Panc1 (cell line): ENCODE measurements at places on chromosomes 16 and 17. TPM values are rescaled to one million over a fixed set of nuclear protein-coding genes. Genes with fewer than 3 reads are reported as not detected.

- H3K4me3 ChIP-seq: no peak overlapping the region
- H3K27me3 ChIP-seq: no peaks in the 10 kb centered on the region
- no peak for DNase-seq
- 0 out of 2 replicates have a peak, but pooled peaks cover 6% of the 10 kb centered on the region for H3K36me3 ChIP-seq
- H3K4me1 ChIP-seq: no peaks in the 10 kb centered on the region
- no peak overlapping the region for H3K27ac ChIP-seq
These were observed 48.0 kb downstream of the PIPOX start for GRCh38 chr17:29090750-29091605.

DNA sequence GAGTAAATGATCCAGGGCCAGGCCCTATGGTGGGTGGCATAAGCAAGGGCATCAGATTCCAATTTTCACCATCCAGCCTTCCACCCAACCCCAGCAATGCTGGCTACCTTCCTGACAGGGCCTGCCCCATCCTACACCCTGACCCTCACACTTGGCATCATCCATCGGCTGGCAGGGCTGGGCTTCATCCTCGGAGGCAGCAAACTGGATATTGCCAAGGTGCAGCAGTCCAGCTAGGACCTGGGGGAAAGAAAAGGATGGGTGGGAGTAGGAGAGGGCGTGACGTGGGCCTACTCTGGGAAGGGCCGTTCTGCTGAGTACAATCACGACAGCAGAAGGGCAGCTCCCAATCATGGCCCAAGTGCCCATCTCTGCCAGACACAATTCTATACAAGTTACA lies 23.5 kb downstream of the MYO19 start:
- H3K27ac ChIP-seq: no peak overlapping the region
- H3K27me3 ChIP-seq: no peaks in the 10 kb centered on the region
- no peaks in the 10 kb centered on the region for H3K4me1 ChIP-seq
- no peaks in the 10 kb centered on the region for H3K36me3 ChIP-seq
- DNase-seq: no peak

DNA sequence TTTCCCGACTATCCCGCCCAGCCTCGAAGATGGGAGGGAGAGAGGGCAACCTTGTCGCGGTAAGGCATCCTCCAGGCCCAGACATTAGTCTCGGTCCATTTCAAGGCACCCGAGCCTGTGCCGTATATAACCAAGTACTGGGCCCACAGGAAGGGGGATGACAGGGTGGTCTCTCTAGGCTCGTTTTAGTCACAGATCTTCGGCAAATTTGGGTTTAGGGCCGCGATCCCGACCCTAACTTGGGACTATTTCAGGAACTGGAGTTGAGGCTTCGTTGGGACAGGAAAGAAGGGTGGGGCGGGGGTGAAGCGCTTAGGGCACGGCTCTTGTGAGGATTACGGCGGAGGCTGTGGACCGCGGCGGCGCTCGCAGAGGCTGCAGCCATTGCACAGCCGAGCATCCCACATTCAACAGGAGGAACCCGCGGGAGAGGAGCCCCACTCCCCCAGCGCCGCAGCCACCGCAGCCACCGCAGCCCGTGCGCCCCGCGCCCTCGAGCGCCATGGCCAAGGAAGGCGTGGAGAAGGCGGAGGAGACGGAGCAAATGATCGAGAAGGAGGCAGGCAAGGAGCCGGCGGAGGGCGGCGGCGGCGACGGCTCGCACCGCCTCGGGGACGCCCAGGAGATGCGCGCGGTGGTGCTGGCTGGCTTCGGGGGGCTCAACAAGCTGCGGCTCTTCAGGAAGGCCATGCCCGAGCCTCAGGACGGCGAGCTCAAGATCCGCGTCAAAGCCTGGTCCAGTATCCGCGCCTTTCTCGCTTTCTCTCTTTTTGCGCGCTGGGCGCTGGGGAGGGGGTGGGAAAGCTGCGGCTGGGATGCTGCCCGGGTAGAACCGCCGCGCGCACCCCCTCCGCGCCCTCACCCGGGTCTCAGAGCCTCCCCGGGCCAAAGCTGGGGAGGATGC lies at the start of gene VAT1L:
VAT1L (plus strand) TSS at position 384 of the 904 bp plus-strand sequence; CDS start at position 503, 119 bp downstream.
- peaks cover 10% of the 10 kb centered on the region for H3K27me3 ChIP-seq
- H3K4me1 ChIP-seq: no peaks in the 10 kb centered on the region

- peaks cover 13% of the 10 kb centered on the region for H3K4me1 ChIP-seq
- peak overlapping the region; percentile 88 for H3K27ac ChIP-seq
- no peaks in the 10 kb centered on the region for H3K27me3 ChIP-seq
- peak overlapping the region; percentile 94 for H3K4me3 ChIP-seq
- peaks cover 19% of the 10 kb centered on the region for H3K36me3 ChIP-seq
These were observed 509 bp downstream of the CNEP1R1 start for GRCh38 chr16:50025537-50025931.

GRCh38 chr16:17331991-17332390 lies 138.8 kb downstream of the XYLT1 start:
- no peaks in the 10 kb centered on the region for H3K36me3 ChIP-seq
- no peak overlapping the region for H3K4me3 ChIP-seq
- DNase-seq: no peak

DNA sequence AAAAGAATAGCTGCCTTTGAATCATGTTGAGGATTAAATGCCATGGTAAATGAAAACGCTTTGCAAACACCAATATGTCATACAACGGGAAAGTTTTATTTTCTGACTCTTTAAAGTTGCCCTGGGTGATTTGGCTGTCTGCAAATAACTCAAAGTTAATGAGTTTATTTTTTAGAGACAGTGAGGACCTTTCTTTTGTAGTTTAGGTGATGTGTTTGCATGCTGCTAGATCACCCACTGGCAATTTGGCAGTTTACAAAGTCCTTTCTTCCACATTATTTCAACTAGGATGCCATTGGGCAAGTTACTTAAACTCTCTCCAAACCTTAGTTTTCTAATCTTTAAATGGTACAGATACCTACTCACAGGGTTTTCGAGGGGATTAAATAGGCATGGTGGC lies 37.8 kb downstream of the GDE1 start:
- no peak overlapping the region for H3K27ac ChIP-seq
- no peak overlapping the region for H3K4me3 ChIP-seq
- no peaks in the 10 kb centered on the region for H3K4me1 ChIP-seq
- no peaks in the 10 kb centered on the region for H3K27me3 ChIP-seq

DNA sequence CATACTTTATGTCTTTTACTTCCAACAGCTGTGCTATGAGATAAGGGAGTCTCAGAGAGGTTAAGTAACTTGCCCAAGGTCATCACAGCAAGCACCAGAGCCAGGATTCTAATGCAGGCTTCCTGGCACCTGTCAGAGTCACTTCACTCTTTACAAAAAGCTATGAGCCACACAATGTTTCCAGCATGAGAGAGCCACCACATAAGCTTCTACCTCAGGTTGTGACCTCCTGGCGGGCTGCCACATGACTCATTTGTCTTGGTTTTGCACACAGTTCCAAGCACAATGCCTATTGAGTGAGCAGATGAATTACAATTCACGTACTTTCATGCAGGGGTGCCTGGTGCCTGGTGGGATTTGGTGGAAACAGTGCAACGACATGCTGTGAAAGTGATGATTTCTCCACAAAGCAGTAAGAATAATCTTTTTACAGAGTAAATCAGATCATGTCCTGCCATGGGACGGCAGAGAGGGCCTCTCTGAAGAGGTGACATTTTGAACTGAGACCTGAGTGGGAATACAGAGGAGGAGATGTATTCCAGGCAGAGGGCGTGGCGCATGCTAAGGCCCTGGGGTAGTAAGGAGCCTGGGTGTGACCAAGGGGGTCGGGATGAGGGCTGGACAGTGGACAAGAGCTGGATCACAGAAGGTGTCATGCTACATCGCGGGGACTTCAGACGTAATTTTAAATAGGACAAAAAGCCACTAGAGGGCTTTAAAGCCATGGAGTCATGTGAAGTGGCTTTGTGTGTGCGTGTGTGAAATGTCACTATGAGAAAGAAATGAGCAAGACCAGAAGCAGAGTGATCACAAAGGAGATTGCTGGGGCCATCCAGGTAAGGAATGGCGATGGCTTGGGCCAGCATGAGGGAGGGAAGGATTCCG lies 53.4 kb downstream of the CACNG3 start:
- H3K27ac ChIP-seq: no peak overlapping the region
- H3K27me3 ChIP-seq: no peaks in the 10 kb centered on the region
- peak; percentile 53 for DNase-seq
- H3K4me3 ChIP-seq: no peak overlapping the region
- no peaks in the 10 kb centered on the region for H3K36me3 ChIP-seq

- H3K27ac ChIP-seq: no peak overlapping the region
- DNase-seq: no peak
- peaks cover 7% of the 10 kb centered on the region for H3K4me1 ChIP-seq
- H3K4me3 ChIP-seq: no peak overlapping the region
These were observed 9.8 kb downstream of the SLC35B1 start for GRCh38 chr17:49698005-49698404.

DNA sequence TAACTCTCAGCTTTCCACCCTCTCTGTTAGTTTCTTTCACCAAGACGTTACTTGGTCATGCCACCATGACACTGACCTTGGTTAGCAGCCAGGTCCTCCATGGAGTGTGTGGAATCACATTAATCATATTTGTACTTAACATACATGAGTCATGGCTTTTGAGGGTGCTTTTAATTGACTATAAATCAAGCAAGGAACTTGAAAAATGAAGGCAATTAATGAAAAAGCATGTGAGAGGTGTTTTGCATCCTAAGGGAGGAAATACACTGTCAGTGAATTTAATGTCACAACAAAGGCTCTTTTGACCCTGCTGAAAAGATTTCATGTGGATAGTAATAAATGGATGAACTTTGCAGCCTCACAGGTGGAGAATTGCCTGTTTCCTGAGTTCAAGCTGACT lies 240.7 kb downstream of the CDH13 start:
- H3K27me3 ChIP-seq: no peaks in the 10 kb centered on the region
- no peak for DNase-seq
- H3K4me1 ChIP-seq: no peaks in the 10 kb centered on the region

GRCh38 chr16:85428899-85429775 lies 184.0 kb upstream of the GSE1 start:
- no peak for DNase-seq
- H3K4me1 ChIP-seq: no peaks in the 10 kb centered on the region
- H3K27ac ChIP-seq: no peak overlapping the region
- H3K36me3 ChIP-seq: no peaks in the 10 kb centered on the region

The ACSM2A gene
- not detected for total RNA-seq

The SEPTIN12 gene
- not detected for total RNA-seq

The NPIPA7 gene
- 5.6 TPM for total RNA-seq

The KCNJ12 gene
- total RNA-seq: 2.7 TPM

The CPD gene
- 93.0 TPM for total RNA-seq

The CLDN9 gene
- 1.6 TPM for total RNA-seq

The AOC2 gene
- 0.85 TPM for total RNA-seq
